ENCODE measurements at places on chromosomes 7 and 10.

DNA sequence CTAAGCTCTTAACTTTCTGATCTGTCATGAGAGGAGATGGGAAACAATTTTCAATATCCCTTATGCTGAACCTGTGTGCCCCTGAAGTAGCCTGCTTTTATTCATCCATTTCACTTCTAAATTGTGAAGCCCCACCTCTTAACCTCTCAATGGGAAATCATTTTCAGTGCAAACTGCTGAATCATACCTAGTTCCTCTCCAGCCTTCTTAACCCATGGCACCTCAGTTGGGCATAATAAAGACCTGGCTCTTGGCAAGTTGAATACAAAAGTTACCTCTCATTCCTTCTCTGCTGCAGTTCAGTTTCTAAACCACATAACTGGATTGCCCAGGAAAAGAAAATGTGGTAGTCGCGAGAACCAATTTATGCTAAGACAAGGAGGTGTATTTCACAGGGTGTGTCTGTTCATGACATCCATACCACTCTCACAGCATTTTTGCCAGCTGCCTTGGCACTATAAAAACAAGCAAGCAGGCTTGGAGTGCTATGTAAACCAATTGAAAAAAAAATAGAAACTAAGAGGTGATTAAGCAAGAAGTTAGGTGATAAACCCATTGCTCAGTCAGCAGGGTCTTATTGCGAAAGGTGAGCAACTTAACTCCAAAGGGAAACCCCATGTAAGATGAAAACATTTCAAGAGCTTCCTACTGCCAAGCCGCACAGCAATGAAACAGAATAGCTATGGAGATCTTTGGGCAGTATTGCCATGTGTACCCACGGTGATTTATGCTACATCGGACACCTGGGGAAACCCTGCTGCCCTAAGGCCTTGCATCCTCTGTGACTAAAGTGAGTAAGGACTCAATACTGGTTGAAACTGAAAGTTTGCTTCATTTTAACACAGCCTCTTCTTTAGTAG lies 57.0 kb upstream of the DKK1 start:
- DNase-seq, result no peak

- DNase-seq, result peak; percentile 4
These were observed 113.8 kb downstream of the EPDR1 start for GRCh38 chr7:38034062-38034908.

GRCh38 chr7:79353720-79354468 lies 99.6 kb downstream of the MAGI2 start:
- DNase-seq, result no peak

DNA sequence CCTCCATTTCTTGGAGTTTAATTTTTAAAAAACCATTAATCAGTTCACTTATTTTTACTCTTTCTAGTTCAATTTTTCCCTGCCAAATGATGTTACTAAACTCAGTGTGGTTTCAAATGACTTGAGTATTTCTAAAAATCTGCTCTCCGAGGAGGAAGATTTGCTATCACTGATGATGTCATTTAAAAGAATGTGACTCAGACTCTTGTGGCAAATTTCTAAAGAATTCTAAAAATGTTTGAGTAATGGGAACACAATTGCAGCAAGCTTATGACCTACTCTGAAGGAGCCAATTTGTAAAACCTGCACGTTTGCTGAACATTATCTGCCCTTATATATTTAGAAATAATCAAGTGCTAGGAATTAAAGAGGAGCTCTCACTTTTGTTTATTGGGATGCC lies 88.6 kb downstream of the SPAG6 start:
- peak; percentile 95 for DNase-seq

DNA sequence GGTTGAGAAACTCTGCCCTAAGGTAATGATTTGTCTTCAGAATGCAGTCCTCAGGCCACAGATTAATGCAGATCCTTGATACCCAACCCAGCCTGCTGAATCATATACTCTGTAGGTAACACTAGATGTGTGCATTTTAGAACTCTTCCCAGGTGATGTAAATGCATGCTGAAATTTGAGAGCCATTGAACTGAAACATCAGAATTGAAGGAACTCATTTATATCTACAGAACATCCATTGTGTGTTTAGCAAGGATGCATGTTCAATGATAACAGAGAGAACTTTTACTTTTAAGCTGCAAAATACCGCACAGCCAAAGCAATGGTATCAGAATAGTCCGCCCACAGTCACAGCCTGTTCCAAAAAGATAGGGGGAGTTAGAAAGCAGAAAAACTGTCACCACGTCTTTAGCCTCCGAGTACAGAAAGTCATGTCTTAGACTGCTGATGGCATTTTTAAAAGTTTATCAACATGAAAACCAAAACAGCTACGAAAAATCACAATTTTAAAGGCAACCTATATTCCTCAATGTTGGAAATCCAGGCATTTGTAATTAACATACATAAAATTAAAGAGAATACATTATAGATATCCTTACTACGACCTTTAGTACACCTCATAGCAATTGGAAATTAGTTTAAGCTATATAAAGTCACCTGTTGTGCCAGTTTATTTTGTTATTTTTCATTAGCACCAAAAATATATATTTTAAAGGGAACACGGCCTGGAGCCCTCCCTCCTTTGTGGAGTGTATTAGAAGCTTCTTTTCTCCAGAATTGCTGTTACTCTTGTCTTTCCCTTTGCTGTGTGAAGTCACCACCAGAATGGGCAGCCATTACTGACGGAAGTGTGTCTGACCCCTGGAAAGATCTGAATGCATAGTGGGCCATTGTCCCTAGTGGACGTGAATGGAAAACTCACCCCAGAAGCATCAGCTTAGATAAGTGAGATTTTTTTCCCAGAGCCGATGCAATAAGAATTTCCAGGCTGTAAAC lies 65.8 kb upstream of the PRKAR2B start:
- no peak for DNase-seq

- no peak for DNase-seq
These were observed 9.3 kb upstream of the CLEC5A start for GRCh38 chr7:141956084-141956483.

DNA sequence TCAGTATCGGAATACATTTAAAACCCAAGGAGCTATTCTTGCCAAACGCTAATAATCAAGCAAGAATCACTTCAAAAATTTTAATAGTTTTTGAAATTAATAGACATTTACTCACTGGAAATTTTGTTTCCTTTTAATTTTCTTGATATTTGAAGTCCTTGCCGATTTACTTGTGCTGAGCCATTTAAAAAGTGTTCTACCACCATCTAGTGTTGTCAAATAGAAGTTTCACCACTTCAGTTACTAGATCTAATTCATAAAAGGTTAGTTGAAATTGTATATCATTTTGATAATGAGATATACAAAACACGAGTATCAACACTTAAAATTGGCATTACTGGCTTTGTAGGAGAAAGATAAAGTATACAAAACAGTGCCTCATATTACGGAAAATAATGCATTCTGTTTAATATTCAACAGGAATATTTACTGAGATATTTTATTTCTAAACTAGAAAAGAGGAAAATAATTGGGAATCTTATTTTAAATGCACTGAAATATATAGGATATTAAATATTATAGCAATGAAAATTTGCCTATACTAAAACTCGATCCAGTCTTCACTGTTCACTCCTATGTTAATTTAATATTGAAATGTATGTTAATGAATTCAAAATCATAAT lies 664.8 kb upstream of the SEMA3D start:
- peak; percentile 44 for DNase-seq
